ENCODE measurements at places on chromosomes 13 and 19. TPM values are rescaled to one million over a fixed set of nuclear protein-coding genes. Genes with fewer than 3 reads are reported as not detected.

Gene SLC25A42
- total RNA-seq, result 9.4 TPM

Gene SIGLEC8
- not detected for total RNA-seq

Gene ZNF763
- total RNA-seq, result 0.97 TPM

Gene LHFPL6
- 72.8 TPM for total RNA-seq

Gene CYP2S1
- total RNA-seq, result 1.0 TPM

Gene FGF22
- not detected for total RNA-seq

Gene FAM216B
- total RNA-seq, result not detected

Gene SLC25A41
- not detected for total RNA-seq

Gene ADGRE3
- total RNA-seq, result not detected

Gene FSD1
- 12.5 TPM for total RNA-seq
